ENCODE measurements at places on chromosomes 13 and 19. TPM values are rescaled to one million over a fixed set of nuclear protein-coding genes. Genes with fewer than 3 reads are reported as not detected.

Gene TGFBR3L
- total RNA-seq, result 0.59 TPM

Gene VASP
- 35.5 TPM for total RNA-seq

Gene IRS2
- total RNA-seq, result 11.5 TPM

Gene AKT1S1
- 4.3 TPM for total RNA-seq

- no peak for DNase-seq
Measured at GRCh38 chr13:34886987-34887386, 55.1 kb upstream of the NBEA start.

DNA sequence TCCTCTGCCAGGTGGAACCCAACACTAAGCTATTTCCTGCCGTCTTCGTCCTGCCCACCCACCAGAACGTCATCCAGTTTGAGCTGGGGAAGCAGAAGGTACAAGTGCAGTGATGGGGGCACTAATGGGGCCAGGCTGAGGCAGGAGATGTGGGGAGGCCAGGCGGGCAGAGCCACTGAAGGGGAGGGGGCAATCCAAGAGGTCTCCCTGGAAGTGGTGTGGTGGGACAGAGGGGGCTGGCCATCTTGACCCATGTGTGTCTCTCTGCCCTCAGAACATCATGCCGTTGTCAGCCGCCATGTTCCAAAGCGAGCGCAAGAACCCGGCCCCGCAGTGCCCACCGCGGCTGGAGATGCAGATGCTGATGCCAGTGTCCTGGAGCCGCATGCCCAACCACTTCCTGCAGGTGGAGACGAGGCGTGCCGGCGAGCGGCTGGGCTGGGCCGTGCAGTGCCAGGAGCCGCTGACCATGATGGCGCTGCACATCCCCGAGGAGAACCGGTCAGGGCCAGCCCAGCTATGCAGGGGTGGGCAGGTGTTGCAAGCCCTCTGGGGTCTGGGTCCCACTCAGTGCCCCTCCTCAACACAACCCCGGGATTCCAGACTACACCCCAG, 49.6 kb downstream of the RYR1 start:
- DNase-seq, result no peak

GRCh38 chr19:15337202-15337601, 4.9 kb upstream of the BRD4 start:
- no peak for DNase-seq

DNA sequence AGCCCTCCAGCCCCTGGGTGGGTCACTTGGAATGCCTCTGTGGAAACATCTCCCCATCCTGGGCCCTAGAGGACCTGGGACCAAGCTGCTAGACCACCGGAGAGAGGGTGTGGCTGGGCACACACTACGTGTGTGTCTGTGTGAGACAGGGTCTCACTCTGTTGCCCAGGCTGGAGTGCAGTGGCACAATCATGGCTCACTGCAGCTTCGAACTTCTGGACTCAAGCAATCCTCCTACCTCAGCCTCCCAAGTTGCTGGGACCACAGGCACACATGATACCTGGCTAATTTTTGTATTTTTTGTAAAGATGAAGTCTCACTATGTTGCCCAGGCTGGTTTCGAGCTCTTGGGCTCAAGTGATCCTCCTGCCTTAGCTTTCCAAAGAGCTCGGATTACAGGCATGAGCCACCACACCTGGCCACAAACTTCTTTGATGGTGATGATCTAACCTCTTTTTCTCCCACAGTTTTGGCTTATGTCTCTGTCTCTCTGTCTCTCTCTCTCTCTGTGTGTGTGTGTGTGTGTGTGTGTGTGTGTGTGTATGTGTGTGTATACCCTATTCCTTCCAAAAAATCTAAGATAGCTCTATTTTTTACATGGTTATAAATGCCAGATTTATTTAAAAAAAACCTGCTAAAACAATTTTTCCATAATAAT, 32.1 kb upstream of the SLC7A9 start:
- no peak for DNase-seq

GRCh38 chr13:20667857-20668437, 35.6 kb upstream of the IL17D start:
- no peak for DNase-seq

DNA sequence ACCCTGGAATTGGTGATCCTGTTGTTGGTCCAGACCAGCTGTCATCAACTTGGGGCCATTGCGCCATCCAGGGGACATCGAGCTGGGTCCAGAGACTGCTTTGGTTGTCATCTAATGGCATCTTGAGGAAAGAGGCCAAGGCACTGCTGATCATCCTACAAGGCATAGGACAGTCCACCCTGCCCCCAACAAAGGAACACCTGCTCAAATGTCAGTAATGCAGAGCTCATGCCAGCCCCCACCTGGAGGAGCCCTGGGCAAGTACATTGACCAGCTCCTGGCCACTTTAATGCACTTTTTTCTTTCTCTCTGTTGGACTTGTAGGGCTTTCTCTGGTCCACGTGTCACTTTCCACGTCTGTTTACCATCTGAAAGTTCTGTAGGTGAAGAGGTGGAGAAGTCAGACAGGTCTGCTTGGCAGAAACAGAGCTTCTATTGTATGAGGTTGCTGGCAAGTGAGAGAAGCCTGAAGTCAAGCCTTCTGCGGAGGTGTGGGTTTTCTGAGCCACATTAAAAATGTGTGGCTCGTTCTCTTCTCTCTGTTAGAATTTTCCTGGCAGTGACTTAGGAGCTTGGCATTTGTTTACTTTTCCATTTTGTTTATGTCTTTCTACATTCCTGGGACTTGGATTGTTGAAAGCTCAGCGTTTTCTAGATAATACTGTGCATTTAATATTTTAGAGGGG, 124.0 kb upstream of the RNF113B start:
- DNase-seq, result peak; percentile 33

DNA sequence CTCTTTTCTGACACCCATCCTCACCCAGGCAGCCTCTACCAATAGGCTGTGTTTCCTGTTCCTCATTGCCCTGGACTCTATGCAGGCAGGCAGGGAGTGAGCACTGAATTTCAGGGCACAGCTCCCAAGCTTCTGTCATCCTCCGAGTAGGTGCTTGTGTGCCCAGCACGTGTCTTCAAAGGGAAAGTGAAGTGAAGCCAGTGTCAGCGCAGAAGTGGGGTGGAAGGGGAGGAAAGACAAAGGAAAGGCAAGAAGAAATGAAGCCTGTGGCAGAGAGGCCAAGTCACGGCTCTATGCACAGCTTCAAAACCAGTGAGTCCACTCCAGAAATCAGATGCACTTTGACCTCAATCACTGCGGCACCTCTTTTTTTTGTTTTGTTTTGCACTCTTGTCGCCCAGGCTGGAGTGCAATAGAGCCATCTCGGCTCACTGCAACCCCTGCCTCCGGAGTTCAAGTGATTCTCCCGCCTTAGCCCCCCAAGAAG, 16.9 kb downstream of the CEBPA start:
- DNase-seq, result no peak

GRCh38 chr13:43895940-43896339, 16.2 kb downstream of the LACC1 start:
- no peak for DNase-seq

- no peak for DNase-seq
Measured at GRCh38 chr13:43939086-43939485, 59.4 kb downstream of the LACC1 start.

DNA sequence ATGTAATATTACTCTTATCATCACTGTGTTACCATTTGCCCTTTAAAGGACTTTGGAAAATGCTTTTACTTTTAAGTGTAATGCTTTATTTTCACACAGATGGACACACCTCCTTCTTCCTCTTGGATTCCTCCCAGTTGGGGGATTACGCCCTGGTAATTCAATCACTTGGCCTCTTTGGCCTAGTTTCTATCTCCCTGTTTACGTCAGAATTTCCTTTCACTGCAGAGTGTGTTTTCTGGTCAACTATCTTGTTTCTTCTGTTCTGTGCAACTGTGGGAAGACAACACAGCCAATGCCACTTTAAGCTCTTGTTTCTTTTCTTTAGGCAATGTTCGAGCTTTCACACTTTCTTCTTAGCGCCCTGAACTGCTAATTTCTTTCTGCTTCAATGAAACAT, 257.3 kb upstream of the MAB21L1 start:
- DNase-seq, result peak; percentile 69

DNA sequence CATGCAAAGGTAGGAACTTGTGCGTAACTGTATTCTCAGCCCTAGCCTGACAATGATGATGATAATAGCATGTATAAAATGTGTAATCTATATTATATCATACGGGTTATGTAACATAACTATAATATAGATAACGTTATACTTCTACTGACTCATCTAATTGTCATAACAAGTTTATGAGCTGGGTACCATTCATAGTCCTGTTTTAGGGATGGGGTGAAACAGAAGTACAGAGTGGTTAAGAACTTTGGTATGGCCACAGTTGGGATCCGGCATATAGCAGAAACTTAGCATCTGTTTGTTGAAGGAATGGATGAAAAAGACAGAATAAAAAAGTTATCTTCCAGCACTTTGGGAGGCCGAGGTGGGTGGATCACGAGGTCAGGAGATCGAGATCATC, 5.2 kb downstream of the CTU1 start:
- DNase-seq, result no peak

- DNase-seq, result no peak
Measured at GRCh38 chr13:101399365-101399764, 16.9 kb downstream of the NALCN start.

- DNase-seq, result no peak
Measured at GRCh38 chr19:30488191-30488590, 116.0 kb downstream of the ZNF536 start.

- DNase-seq, result peak; percentile 16
Measured at GRCh38 chr13:91101381-91101780, 246.1 kb upstream of the MIR17HG start.

GRCh38 chr19:35741203-35741515, 1.1 kb downstream of the IGFLR1 start:
- no peak for DNase-seq

All from skin of body (tissue), 3 donors.